Purkinje cell (primary cell): ENCODE measurements at places on chromosomes 7 and 10. TPM values are rescaled to one million over a fixed set of nuclear protein-coding genes. Genes with fewer than 3 reads are reported as not detected.

Gene OR9A2
- not detected in 2 replicates for polyA plus RNA-seq

Gene AOAH
- 1.8 and 6.5 TPM in 2 replicates for polyA plus RNA-seq

Gene TWIST1
- not detected in 2 replicates for polyA plus RNA-seq

Gene SPDYE5
- polyA plus RNA-seq, result 0.25 and 1.9 TPM in 2 replicates

Gene CHST12
- 1.3 and 1.6 TPM in 2 replicates for polyA plus RNA-seq

Gene GPR22
- 7.9 and 27.5 TPM in 2 replicates for polyA plus RNA-seq

Gene GPR158
- 21.5 and 25.0 TPM in 2 replicates for polyA plus RNA-seq

Gene PROSER2
- 0.26 and 0.55 TPM in 2 replicates for polyA plus RNA-seq
